ENCODE measurements at places on chromosomes 4 and X.

GRCh38 chrX:63979480-63979879 lies 194.5 kb upstream of the ARHGEF9 start:
- no peak for DNase-seq

GRCh38 chrX:110863883-110864282 lies 68.3 kb upstream of the CHRDL1 start:
- no peak for DNase-seq

- no peak for DNase-seq
Measured at GRCh38 chr4:173909294-173909693, 374.2 kb downstream of the FBXO8 start.

DNA sequence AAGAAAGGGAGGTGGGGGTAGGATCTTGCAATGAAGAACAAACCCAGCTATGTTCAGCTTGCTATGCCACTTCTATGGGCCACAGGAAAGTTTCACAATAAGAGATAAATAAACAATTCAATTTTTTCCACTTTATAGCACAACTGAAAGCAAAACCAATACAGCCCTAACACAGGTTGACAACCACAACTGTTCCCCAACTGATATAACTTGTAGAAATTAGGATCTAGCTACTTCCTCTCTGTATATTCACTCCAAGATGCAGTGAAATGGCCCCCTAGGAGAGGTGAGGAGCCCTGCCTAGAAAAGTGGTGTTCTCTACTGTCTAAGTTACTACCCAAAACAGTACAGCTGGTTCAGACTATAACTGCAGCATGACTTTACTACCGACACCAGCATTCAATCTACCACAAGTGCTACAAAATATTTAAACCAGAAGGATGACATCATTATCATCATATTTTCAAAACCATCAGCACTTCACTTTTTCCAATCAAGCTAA lies 77.0 kb downstream of the FBXW7 start:
- DNase-seq: no peak

DNA sequence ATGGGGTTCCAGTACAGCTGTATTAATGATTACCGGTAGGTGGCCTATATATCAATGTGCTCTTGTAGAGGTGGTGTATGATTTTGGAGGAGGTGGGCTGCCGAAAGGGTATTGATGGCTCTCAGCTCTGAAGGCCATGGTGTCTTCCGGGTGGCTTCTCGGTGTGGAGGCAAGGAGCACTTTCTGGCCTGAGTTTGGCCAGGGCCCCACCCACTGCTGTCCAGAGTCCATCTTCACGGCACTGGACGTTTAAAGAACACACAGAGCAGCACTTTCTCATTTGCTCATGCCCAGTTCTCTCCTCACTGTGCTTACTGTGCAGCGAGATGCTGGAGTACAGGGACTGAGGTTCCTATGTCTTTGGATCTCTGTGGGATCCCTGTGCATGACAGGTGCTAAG lies 16.1 kb downstream of the BST1 start:
- no peak for DNase-seq

GRCh38 chrX:64192040-64192439 lies 13.5 kb downstream of the AMER1 start:
- DNase-seq: no peak

DNA sequence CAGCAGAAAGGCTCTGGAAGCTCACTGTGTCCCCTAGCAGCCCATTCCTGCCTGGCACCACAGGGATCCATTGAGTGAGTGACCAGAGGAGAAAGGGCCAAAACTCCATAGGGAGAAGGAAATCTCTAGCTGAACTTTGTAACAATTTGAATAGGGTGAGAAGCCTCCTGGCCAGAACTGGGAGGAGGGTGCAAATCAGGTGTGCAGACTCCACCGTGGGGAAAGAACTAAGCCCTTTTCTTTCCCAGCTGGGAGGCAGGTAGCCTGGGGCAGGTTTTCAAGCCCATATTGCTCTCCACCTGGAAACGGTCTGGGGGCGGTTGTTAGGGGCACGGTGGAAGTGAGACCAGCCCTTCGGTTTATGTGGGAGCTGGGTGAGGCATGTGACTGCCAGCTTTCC lies 227.2 kb downstream of the SNCA start:
- DNase-seq: no peak

DNA sequence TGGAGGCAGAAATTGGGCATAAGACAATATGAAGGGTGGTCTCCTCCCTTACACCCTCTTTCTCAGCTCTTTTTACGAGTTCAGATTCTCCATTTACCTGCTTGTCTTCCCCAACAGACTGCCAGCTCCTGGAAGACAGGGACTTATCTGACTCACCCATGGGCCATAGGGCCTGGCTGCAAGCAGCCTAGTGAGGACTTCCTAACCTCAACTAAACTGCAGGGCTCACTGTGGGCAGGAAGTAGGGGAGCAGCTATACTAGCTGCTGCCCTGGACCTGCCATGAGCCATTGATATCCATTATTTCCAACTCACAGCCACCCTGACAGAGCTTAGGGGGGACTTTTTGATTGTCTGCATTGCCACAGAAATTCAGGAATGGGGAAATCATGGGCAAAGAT lies 11.5 kb upstream of the ZNF718 start:
- no peak for DNase-seq

GRCh38 chr4:100430451-100430850 lies 87.4 kb downstream of the EMCN start:
- DNase-seq: no peak

DNA sequence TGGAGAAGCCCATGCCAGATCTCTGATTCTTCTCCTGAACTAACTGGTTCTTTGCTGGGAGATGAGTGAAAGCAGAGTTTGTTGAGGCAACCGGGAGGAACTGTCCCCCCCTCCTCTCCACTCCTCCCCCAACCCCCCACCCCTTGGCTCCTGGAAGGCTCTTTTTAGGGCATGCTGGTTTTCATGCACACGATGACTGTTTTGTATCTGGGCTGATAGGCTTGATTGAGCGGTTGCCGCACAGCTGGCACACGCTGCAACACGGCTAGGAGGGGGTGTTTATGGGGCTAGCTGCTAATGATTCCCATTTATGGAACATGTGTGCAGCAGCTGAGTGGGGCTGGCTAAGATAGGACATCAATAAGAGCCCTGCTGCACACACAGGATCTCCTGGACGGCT lies 137.2 kb downstream of the SMIM20 start:
- no peak for DNase-seq

DNA sequence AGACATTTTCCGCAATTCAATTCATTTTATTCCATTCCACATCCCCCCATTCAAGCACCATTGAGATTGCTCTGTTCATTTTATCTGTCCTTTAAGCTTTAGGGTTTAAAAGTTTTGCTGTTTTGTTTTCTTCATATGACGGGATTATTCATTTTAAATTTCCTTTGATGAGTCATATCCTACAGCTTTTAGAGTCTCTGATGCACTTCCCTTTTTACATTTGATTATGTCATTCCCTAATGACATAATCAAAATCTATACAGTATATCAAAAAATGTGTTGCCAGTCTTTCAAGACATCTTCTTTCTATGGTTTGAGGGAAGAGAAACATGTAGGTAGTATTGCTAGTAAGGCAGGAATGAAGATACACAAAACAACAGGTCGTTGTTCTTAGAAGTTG lies 456.3 kb downstream of the PDGFC start:
- DNase-seq: no peak
